HCEC 1CT (cell line): ENCODE measurements at places on chromosomes 11 and 22.

- DNase-seq, result peak; percentile 75
These were observed 389.1 kb downstream of the ETS1 start for GRCh38 chr11:128198216-128198772.

GRCh38 chr11:7892840-7893254 lies 38.2 kb downstream of the OR10A6 start:
- DNase-seq, result peak; percentile 85

GRCh38 chr22:50670914-50671538 lies 1.6 kb upstream of the SHANK3 start:
- no peak for DNase-seq

GRCh38 chr11:93493252-93493897 lies 49.8 kb downstream of the SMCO4 start:
- DNase-seq, result no peak

DNA sequence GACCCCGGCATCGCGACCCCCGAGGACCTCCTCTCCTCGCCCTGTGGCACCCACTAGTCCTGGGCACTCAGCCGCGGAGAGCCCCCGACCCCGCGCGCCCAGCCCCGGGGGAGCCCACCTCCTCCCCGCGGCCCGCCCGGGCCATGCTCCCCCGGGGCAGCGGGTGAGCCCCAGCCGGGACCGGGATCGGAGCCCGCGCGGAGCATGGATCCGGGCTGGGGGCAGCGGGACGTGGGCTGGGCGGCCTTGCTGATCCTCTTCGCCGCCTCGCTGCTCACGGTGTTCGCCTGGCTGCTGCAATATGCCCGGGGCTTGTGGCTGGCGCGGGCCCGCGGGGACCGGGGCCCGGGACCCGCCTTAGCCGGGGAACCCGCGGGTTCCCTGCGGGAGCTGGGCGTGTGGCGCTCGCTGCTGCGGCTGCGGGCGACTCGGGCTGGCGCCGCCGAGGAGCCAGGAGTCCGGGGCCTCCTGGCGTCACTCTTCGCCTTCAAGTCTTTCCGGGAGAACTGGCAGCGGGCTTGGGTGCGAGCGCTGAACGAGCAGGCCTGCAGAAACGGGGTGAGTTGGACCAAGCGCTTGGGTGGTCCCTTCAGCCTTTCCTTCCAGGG lies 498 bp downstream of the C2CD2L start:
- peak; percentile 4 for DNase-seq

- peak; percentile 66 for DNase-seq
These were observed 46.0 kb downstream of the CELF1 start for GRCh38 chr11:47506795-47507562.

- no peak for DNase-seq
These were observed 16.2 kb upstream of the ZNRF3 start for GRCh38 chr22:28867191-28867590.

GRCh38 chr22:21568347-21569075 lies 997 bp downstream of the UBE2L3 start:
- DNase-seq, result peak; percentile 6

- no peak for DNase-seq
These were observed 385.5 kb upstream of the CADM1 start for GRCh38 chr11:115889712-115890111.

DNA sequence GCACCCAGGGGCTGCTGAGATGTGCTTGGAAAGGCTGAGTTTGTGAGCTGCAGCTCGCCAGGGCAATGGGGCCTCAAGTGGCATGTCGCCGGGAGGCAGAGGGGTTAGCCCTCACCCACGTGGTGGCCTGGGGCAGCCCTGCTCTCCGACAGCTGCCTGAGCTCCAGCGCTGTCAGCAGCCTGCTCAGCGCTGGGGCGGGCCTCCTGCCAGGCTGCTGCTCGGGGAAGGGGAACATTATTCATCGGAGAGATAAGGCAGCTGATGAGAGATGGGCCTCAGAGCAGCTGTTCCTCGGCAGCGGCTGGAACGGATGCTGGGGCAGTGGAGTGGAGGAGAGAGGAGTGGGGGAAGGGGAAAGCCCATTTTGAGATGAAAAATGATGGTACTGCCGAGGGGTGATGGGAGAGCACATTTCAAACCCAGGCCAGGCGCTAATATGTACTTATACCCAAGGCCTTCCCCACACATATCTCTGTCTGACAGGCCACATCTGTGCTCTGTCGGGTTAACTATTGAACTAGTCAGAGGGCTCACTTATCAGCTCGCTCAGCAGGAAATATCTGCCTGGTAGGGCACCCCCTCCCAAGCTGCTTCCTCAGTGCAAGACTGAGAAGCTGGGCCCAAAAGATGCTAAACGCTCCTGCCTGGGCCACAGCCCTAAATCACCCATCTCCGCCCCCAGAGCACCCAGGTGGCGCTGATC lies 79.5 kb downstream of the TIMP3 start:
- no peak for DNase-seq

DNA sequence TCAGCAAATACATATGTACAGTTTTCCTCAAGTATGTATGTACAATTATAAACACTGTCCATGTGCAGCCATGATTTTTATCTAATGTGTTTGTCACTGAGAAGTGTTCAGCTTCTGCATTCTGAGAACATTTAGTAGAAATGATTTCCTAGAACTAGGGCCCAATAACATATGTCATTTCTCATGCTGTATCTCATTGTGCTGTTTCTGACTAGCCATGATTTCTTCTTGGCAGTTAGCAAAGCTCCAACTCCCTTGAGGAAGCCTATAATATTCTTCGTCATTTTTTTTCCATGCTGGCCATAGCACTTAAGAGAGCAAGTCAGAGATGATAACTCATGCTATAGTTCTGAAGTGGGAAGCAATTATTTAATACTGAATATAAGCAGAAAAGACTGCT lies 187.8 kb downstream of the DDX10 start:
- DNase-seq, result no peak

DNA sequence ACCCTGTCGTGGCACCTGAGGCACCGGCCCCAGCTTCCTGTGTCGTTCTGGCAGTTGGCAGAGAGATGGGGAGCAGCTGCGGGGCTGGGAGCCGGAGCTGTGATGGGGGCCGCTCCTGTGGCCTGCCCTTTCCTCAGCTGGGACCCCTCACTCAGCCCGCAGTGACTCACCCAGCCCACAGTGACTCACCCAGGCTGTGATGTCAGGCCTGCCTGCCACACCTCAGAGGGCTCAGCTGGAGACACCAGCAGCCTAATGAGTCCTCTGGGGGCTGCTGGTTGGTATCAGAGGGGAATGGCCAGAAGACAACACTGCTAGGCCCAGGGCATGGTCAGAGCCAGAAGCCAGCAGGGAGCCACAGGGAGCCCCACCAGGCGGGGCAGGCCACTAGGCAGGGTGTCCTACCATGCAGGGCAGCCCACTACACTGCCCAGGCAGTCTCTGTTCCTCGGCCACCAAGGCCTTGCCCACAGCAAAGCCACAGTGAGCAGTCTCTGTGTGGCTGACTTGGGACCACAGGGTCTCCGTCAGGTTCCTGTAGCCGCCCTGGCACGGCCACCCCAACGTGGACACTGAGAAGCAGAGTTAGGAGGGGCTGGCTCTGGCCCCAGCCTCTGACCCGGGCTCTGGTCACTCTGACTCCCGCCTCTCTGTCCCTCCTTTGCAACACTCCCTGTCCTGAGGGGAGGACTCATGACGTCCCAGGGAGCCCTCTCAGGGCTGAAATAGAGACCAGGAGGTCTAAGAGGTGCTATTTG lies 4.2 kb upstream of the FXYD2 start:
- peak; percentile 30 for DNase-seq

DNA sequence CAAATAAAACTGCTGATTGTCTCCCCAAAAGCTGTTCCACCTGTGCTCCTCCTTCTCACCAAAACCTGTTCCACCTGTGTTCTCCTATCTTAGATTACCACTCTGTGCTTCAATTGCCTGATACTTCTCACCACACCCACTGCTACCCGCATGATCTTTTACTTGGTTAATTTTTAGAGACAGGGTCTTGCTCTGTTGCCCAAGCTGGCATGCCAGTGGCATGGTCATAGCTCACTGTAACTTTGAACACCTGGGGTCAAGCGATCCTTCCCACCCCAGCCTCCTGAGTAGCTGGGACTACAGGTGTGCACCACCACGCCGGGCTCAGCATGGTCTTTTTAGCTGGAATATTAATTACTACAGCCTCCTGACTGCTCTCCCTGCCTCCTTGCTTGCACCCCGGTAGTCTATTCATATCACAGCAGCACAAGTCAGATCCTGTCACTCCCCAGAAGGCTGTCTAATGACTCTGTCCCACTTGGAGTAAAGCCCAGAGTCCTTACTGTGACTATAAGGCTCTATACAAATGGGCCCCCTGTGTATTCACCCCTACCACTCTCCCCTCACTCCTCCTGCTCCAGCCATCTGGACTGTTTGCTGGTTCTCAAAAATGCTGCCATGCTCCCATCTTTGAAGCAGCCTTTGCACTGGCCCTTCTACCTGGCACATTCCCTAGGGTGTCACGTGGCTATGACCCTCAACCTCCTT lies 3.5 kb downstream of the C11orf91 start:
- no peak for DNase-seq

DNA sequence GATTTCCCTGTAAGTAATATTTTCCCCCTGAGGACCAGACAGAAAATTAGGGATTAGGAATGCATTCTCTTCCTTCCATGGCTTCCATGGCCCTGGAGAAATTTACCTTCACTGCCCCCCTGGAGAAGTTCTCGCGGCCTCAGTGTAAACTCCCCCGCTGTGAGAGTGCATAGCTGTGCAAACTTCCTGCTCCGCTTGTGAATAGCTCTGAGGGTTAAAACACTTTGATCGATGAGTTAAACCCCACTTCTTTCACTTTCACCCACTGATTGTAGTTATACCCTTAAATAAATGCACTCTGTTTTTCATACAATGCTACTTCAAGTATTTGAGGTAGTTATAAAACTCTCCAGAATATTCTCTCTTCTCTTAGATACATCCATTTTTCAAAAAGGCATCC lies 190.8 kb downstream of the DSCAML1 start:
- DNase-seq, result no peak

GRCh38 chr22:45842291-45842991 lies 134.5 kb downstream of the WNT7B start:
- DNase-seq, result peak; percentile 40

- no peak for DNase-seq
These were observed 48.2 kb downstream of the SGSM3 start for GRCh38 chr22:40418366-40419201.

- no peak for DNase-seq
These were observed 1006.4 kb downstream of the BRD1 start for GRCh38 chr22:48821346-48821690.

- DNase-seq, result no peak
These were observed 218.5 kb upstream of the CADM1 start for GRCh38 chr11:115722711-115723110.

- no peak for DNase-seq
These were observed 1097.6 kb downstream of the TBC1D22A start for GRCh38 chr22:47859881-47860525.

- no peak for DNase-seq
These were observed 23.6 kb upstream of the UPB1 start for GRCh38 chr22:24471570-24471969.

DNA sequence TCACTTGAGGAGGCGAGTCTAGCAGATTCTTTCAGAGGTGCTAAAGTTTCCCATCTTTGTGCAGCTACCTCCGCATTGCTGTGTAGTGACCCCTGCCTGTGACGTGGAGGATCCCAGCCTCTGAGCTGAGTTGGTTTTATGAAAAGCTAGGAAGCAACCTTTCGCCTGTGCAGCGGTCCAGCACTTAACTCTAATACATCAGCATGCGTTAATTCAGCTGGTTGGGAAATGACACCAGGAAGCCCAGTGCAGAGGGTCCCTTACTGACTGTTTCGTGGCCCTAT lies 8.9 kb upstream of the SAMM50 start:
- DNase-seq, result no peak

DNA sequence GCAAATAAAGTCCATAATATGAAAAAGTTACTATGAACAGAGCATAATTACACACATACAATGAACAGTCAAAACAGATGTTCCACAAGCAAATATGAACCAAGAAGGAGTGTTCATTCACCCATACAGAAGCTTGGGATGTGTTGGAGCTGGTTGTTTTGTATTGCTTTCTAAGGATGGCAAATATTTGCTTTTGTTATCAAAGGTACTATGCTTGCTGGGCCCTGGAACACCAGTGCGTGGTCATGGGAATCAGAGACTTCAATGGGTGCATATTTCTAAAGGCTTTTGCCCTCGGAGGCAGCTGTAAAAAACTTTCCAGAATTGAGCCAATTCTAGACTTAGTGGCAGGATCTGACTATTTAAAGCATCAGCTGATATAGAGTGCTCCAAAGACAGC lies 85.1 kb downstream of the BARX2 start:
- DNase-seq, result no peak

DNA sequence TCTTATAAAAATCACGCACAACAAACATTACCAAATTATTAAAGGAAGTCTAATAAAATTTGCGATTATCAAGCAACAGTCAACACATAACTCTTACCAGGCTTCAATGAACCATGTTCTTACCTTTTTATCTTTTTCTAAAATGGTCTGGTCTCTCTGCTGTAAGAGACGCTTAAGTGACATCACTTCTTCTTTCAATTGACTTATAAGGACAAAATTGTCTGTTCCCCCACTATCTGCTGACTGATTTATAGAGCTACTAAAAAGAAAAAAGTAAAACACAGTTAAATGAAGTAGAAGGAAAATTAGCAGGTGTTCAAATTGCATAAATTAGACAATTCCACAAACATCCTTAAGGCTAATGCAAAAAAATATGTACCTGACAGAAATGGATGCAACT lies 10.9 kb downstream of the FAM76B start:
- DNase-seq, result no peak

- DNase-seq, result no peak
These were observed 2.2 kb downstream of the SEC14L2 start for GRCh38 chr22:30398685-30399680.

- no peak for DNase-seq
These were observed 36.9 kb downstream of the SHANK2 start for GRCh38 chr11:71215425-71215965.
